ENCODE measurements at places on chromosomes 1 and 21.

DNA sequence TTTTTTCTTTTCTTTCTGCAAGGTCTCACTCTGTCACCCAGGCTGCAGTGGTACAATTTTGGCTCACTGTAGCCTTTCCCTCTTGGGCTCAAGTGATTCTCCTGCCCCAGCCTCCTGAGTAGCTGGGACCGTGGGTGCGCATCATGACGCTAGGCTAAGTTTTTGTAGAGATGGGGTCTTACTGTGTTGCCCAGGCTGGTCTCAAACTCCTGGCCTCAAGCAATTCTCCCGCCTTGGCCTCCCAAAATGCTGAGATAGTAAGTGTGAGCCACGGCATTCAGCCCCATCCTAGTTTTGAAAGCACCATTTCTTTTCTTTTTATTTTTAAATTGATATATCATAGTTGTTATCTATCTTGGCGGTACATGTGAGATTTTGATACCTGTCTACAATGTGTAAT is 140.6 kb downstream of the GALNT2 start:
- no peak for DNase-seq

DNA sequence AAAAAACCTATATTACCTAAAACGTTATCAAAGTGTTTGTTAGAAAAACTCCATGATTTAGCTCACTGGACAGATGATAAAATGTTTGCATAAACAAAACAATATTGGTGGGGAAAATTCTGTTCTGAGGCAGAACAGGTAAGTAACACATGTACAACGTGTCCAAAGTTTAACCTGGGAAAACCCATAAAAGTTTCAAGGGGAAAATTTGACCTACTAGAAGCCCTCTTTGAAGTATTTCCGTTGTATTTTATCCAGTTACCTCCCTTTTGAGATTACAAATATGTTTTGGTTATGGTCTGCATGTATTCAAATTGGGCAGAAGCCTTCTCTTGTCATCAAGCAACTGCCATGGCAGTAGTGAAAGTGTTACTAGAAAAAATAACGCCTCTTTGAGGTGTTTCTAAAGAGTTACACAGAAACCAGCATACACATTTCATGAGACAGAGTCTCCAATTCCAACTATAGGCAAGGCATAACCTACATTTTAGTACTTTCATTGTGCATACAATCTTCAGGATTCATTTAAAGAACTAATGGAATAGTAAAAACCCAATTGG is 58.0 kb upstream of the PDC start:
- DNase-seq, result no peak

DNA sequence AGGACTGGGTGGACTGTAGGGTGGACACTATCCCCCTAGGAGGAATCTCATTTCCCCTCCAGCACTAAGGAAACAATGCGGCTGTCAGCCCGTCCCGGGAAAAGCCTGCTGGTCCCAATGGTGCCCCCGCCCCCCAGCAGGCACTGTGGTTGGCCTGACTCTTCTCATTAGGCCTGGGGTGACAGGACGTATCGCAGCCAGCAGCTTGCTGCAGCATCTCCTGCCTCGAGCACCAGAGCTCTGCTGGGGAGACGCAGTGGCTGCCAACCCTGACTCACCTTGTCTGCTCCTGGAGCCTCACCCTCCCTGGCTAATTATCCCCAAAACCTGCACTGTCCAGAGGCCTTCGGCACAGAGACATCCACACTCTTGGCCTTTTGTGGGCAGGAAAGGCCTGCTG is 115.1 kb upstream of the GJB5 start:
- no peak for DNase-seq

DNA sequence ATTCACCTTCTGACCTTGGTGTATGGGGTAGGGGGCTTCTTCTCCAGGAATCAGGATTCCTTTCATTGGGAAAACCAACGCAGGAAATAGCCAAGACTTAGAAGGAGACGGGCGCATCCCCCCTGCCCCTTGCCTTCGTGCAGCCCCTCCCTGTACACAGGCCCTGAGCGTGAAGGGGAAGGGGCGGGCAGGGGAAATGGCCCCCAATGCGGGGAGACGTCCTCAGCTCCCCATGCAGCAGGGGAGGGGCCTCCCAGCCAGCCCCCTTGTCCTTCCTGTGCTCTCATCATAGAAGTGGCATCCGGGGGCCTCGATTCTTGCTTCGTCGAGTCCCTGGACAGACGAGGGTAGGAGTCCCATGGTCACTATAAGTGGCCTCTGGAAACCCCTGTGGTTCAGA is 116.9 kb downstream of the AJAP1 start:
- DNase-seq, result no peak

DNA sequence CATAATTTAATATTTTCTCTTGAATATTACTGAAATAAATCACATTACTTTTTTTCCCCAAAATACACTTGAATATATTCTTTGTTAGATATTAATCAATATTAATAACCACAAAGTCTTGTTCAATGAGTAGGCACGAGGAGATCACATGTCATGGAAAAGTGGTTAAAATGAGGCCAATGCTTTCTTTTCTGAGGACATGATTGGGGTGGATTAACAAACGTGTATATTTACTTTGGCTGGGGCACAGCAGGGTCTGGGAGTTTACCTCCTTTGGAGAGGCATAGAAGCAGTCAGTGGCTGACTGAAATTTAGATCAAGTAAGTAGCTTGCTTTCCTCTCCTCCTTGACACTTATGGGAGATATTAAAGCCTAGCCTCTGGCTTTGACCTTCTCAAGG is 664.3 kb upstream of the B3GALT2 start:
- DNase-seq, result no peak

GRCh38 chr1:6259491-6260362 is 1.2 kb downstream of the GPR153 start:
- peak; percentile 96 for DNase-seq

DNA sequence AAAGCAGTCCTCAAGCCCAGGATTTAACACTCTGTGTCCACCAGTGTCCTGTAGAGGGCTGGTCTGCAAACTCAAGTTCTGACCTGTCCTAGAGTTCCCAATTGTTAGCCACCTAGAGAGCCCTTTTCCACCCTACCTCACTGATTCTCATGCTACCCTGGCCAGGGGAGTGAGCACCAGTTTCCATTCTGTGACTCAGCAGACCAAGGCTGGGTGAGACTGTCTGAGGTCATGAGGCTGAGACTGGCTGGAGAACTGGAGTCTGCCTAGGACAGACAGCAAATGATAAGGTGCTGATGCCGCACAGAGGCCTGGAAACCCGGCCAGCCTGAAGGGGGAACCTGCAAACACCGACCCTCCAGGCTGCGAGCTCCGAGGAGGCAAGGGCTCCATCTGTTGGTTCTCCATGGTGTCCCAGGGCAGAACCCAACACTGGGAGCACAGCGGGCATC is 13.7 kb downstream of the GLIS1 start:
- no peak for DNase-seq

DNA sequence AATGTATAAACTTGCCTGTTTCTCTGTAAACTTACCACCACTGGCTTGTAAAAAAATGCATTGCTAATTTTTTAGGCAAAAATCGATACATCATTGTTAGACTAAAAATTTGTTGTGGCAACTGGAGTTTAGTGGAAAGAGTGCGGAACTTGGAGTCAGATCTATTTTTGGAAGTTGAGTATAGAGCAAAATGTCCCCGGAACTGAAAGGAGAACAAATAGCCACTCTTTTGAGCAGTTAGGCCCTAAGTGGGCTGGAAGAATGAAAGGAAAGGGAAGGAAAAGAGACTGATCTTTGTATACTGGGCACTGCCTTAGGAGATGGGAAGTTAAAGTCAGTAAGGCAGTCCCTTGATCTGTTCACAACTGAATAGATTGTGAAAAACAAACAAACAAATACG is 30.2 kb downstream of the OPTC start:
- DNase-seq, result no peak

DNA sequence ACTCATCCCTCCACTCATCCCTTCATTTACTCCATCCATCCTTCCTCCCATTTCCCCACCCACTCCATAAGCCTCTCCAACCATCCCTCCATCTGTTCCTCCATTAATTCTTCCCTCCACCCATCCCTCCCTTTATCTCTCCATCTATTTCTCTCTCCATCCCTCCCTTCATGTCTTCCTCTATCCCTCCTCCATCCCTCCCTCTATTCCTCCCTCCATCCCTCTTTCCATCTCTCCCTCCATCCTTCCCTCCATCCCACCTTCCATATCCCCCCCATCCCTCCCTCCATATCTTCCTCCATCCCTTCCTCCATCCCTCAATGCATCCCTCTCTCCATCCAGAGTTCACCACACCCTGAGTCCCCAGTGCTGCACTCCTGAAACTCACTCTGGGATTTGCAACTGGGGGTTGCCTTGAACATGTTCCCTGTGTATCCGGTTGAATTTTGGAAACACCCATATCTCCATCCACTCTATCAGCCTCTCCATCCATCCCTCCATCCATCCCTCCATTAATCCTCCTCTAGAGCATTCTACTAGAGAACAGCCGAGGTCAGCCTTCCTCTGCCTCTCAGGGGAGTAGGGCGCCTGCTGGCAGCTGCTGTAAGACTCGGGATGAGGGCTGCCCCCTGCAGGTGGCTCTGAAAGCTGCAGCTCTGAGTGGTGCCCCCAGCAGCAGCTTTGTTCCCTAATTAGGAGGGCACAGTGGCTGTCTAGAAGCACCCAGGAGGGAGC is 39.4 kb downstream of the ABCG1 start:
- peak; percentile 77 for DNase-seq

DNA sequence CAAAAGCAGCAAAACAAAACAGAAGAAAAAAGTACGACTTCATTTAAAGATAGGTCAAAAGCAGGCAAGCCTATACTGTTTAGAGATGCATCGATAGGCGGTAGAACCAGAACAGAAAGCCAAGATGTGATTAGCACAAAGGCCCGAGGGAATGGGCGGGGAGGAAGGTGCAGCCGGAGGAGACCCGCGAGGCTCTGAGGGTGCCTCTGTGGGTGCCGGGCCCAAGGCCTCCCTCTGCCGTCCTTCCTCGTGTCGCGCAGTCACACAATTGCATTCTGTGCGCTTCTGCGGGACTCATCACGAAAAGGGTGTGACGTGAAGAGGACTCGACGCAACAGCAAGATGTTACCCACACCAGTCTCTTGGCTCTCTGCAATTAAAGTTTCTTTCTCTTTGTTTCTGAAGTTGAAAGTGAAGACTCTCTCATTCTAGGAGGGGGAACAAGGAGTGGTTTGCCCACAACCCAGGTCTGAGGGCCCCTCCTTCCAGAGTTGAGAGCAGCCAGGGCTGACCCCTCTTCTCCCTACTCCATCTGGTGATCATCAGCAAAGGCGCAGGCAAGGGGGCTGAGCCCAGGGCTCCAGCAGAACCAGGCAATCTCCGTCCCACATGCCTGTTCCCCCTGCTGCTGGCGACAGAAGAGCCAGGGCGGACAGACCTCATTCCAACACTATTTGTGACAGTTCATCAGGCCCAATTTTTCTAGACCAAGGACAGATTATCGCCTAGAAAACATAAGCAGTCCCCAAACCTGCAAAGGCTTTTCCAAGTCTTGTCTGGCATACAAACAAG is 41.0 kb downstream of the NPHP4 start:
- no peak for DNase-seq

- peak; percentile 91 for DNase-seq
Observed at GRCh38 chr1:149936992-149937705, 470 bp upstream of the MTMR11 start.

GRCh38 chr1:172915271-172915670 is 135.5 kb downstream of the TNFSF18 start:
- DNase-seq, result no peak

GRCh38 chr1:115982400-115982799 is 6.1 kb downstream of the SLC22A15 start:
- no peak for DNase-seq

- DNase-seq, result no peak
Observed at GRCh38 chr1:115428676-115429075, 90.6 kb upstream of the NGF start.

DNA sequence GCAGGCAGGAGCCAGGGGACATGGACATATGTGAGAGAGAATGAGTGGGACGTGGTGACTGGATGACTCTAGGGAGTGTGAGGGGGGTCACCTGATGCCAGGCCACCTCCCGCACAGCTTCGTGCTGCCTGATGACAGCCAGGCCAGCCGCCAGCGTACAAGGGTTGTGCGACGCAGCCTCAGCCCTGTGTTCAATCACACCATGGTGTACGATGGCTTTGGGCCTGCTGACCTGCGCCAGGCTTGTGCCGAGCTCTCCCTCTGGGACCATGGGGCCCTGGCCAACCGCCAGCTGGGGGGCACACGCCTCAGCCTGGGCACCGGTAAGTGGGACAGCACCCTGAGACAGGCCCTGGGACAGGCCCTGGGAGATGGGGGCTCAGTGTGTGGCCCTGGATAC is 11.3 kb downstream of the SYTL1 start:
- DNase-seq, result no peak

DNA sequence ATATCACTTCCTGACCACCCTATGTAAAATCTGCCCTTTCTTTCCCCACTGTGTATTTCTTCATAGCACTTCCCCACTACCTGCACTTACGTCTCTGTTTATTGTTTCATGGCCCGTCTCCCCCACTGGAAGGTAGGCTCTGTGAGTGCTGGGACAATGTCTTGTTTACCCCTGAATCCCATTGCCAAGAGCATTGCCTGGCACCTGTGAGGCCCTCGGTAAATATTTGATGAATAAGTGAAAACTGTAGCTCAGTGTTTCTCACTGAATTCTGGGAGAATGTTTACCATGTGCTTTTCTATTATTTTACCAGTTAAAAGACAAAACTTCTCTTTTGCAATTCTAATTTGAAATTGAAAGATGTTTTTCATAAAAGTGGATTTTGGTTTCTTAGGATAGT is 11.8 kb downstream of the NFASC start:
- no peak for DNase-seq

- DNase-seq, result no peak
Observed at GRCh38 chr1:205735218-205735617, 14.8 kb downstream of the NUCKS1 start.

DNA sequence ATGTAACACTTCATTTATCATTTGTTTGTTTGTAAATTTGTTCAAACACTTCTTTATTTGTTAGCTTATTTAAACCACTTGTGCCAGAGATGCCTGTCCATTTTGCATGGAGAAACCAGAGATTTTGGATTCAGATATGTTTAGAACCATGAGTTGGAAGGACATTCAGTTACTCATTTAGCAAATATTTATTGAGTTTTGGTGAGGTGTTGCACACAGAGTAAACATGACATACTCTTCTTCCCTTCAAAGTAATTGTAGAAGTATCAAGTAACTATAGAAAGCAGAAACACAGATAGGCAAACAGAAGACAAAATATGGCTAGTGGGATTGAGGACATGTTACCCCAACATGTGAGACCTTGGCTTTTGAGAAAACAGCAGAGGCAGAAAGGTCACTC is 136.8 kb upstream of the USP25 start:
- DNase-seq, result no peak

DNA sequence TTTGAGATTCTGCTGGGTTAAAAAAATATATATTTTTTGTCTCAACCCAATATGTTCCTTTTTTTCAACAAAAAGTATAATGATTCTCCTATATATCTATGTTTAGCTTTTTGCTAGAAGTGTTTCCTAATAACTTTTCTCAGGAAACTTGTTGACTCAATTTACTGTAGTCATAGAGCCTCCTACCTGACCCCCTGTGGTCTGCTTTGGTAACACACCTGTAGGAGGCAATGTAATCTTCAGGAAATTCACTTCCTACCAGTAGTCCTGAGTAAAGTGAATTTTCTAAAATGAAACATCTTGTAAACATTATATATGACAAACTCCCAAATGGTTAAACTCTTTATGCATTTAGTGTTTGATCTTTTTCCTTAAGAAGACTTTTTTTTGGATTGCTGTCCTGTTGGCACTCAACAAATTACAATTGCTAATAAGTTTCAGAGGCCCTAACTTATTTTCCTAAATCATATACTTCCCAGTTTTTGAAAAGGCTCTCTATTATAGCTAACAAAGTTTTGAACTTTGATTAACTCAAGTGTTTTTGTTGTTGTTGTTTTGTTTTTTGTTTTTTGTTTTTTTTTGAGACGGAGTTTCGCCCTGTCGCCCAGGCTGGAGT is 118.3 kb downstream of the OLFML2B start:
- DNase-seq, result peak; percentile 56

All from small intestine (tissue), 16 donors.